Fibroblast of lung (primary cell): ENCODE measurements at places on chromosomes 12 and 14.
A peak's percentile ranks its signal among the peaks of the same experiment; 100 is the strongest.

DNA sequence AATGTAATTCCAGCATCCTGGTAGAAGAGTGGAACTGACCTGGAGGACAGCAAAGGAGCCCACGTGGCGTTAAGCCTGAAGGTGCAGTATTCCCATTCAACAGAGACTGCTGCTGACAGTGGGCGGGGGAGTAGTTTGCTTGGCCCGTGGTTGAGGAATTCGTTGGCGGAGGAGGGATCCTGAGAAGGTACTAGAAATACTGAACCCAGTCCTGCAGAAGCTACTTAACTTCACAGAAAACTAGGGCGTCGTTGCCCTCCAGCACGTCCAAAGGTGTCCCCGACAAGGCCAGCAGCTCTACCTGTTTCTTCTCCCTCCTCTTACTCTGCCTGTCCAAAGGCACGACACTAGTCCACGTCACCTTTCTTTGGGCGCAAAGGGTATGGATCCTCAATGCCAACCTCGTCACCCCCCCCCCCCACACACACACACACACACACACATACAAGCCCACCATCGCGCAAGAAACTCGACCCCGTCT, 303 bp downstream of the PUS7L start:
- DNase-seq = peak; percentile 51

GRCh38 chr12:67884596-67884995, 104.7 kb upstream of the IFNG-AS1 start:
- DNase-seq = no peak

DNA sequence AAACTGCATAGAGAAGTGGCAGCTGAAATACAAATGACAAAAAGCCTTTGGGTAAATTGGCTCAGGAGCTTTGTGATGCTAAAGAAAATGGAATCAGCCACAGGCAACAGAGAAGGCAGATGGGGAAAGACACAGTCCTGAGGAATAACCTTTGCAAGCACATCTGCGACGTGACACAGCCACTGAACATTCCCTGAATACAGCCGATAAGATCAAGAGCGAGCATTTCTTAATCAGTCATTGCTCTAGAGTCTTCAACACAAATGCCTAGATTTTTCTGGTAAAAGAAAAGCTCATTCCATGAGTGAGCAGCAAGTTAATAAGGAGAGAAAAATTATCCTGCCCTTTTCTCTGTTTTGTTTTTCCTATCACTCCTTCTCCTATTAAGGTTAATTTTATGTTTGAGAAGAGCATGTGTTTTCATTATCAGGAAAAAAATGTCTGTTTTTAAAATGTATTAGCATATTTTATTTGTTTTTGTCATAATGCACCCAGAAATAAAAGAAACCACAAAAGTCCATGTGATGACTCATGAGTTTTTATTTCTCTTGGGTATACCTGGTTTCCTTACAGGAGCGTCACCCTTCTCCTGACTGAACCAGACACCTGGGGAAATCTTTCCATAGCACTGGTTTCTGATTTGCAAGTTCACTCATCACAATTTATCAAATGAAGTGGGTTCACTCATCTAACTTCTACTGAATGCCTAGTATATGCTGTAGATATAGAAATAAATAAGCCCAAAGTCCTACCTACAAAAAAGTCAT, 45.4 kb upstream of the PCED1B start:
- DNase-seq = no peak

DNA sequence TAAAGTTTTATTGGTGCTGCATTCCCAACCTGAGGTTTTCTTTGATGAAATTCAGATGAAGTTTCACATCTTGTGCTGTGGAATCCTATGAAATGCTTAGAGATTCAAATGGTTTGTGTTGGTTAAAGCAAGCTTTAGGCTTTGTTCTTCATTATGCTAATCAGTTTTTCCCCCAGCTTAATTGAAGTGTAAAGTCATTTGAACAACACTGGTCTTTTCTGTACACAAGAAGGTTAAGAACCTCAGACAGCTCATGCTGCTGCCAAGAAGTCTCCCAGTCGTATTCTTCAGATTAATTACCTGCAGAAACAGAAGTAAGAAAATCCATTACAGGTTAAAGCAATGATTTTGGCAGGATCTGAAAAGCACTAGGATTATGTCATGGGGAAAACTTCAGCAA, 48.9 kb downstream of the EML1 start:
- no peak for DNase-seq

GRCh38 chr14:67940486-67941455, 121.2 kb downstream of the RAD51B start:
- DNase-seq = peak; percentile 92

DNA sequence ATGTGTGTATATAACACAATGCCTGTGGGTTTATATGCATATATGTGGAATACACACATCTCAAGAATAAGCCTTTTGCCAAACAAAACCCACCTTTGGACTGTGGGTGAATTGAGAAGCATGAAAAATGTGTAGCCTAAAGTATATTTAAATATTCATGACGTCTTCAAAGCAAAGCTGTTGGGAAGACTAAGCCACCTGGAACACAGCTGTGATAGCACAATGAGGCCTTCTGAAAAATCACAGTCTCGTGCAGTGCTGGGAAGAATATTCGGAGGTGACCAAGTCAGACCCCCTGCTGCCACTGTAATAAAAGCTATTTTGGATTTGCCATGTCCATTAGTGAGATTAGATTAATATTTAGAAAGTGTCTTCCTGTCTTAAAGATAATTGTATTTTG, 51.5 kb downstream of the SUDS3 start:
- no peak for DNase-seq

DNA sequence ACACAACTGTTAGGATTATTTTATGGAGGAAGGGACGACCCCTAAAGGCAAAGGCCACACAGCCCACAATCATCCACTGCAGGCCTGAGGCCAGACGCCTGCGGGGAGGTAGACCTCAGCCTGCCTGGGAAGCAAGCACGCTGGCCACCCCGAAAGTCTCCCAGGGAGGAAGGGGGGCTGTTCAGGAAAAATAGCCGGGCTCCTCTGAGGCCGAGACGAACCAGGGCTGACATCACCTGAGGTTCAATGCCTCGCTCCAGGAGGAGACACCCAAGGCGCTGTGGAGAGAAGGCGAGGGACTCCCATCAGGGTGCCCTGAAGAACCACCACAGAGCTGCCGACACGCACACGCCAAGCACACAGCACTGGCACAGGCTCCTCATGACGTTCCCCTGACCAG, 127.4 kb downstream of the PIWIL1 start:
- DNase-seq = no peak

DNA sequence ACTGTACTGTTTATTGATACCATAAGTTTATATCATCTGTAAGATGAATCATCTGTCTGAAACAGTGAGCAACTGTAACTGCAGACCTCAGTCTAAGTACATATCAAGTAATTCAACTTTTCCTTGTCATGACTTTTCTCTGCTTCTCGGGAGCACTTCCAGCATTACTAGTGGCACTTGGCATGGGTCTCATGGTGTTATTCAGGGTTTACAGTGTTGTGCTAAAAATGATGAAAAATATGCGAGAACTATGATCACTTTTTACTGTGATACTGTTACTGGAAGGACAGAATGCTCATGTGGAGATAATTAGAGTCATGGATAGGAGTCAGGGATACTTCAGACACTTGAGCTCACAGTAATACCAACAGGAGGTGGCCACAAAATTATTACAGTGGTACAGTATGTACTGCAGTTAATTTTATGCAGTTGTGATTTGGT, 8.3 kb downstream of the KTN1 start:
- peak; percentile 57 for DNase-seq

- DNase-seq = no peak
Observed at GRCh38 chr12:93875157-93875556, 198.0 kb downstream of the CRADD start.

DNA sequence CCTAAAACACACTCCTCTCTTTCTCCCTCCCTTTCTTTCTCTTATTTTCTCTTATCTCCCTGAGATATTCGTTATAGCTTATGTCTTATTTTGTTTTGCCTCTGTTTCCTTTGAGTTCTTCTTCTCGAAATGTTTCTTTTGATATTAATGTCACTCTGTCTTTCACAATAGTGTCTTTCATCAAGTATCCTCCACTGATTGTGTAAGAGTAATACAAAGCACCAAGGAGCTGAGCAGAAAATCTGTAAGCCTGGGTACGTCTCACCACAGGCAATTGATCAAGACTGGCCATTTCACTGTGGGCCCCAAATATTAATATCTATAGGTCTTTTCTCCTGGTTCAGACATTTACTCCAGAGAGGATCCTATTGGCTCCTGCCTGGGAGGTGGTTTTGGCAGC, 4.8 kb upstream of the LYZ start:
- no peak for DNase-seq

- no peak for DNase-seq
Observed at GRCh38 chr14:29856516-29856915, 71.1 kb downstream of the PRKD1 start.

DNA sequence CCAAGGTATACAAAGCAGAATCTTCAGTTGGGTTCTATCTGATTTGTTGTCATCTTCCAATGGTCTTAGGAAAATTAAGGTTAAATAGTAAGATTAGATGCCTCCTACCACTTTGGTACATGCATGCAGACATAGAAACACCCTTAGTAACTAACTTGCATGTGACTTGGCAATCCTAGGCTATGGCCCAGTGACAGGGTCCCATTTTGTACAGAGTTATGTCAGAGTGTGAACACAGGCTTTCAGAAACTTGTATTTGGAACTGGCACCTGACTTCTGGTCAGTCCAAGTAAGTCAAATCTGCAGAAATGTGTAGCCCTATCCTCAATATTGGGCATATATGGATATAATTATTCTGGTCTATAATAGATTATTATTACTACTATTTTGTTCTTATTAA, 53.1 kb downstream of the DAD1 start:
- DNase-seq = no peak

DNA sequence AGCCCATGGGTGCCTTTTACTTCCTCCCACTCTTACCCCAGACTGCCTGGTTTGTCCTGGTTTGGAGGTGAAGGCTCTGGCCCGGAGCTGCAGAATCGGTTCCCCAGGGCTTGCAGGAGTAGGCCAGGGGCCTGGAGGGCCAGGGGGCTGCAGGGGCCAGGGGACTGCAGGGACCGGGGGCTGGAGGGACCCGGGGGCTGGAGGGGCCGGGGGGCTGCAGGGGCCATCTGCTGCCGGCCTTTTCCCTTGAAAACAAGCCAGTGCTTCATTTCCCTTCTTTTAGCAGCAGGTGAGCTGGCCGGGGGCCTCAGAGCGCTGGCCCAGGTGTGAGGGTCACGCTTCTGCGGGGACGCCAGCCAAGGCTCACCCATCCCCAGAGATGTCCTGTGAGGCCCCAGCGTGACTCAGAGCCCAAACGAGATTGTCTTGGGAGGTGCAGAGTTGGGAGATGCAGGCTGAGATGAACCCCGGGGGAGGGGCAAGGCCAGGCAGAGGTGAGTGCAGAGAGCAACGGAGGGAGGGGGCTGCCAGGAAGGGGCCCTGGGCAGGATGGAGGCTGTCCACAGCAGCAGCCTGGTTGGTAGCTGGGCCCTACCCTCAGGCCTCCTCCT, 154.9 kb downstream of the KIF26A start:
- no peak for DNase-seq

DNA sequence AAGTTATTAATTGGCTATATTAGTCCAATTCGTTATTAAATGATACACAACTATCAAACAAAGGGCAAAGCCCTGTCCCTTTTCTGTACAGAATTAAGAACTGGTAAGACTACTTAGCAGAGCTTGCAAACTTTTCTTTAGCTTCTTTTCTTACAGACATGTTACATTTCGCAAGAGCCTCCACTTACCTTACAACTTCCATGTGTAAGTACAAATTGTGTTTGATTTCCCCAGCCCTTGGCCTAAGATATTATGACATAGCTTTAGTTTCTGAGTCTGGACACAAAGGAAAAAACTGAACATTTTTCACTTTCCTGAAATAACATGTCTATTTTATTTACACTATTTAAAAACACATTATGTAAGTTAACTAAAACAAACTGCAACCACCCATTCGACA, 1.7 kb downstream of the ATF7 start:
- peak; percentile 20 for DNase-seq

GRCh38 chr12:2319737-2320506, 267.1 kb downstream of the CACNA1C start:
- DNase-seq = no peak

GRCh38 chr14:65225299-65226159, 123.2 kb upstream of the MAX start:
- no peak for DNase-seq

- no peak for DNase-seq
Observed at GRCh38 chr12:124387528-124387911, 92.6 kb downstream of the RFLNA start.

- no peak for DNase-seq
Observed at GRCh38 chr12:93000026-93000425, 70.9 kb upstream of the EEA1 start.

GRCh38 chr12:119369907-119370546, 35.5 kb downstream of the CCDC60 start:
- no peak for DNase-seq

- DNase-seq = peak; percentile 50
Observed at GRCh38 chr14:99266181-99267178, 5.5 kb downstream of the BCL11B start.

- DNase-seq = peak; percentile 67
Observed at GRCh38 chr14:30521899-30522736, 36.8 kb upstream of the G2E3 start.

- no peak for DNase-seq
Observed at GRCh38 chr14:95163132-95163531, 5.8 kb upstream of the DICER1 start.

DNA sequence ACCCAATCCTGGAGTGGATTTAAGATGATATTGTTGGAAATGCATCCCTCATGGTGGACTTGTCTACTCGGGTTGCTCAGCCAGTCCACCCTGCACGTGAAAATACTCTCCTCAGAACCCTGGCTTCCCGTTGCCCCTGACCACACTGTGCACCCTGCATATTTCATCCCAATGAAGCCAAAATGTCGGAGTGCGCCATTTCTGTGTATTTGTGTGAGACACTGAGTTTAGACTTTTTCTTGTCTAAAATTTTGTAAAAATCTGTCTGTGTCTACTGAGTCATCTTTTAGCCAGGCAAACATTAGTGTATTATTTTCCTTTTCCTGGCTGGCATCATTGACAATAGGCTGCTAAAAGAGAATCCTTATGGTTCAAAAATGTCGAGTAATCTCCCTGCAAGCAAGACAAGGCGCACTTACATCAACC, 485 bp upstream of the PNMA1 start:
- DNase-seq = peak; percentile 39

GRCh38 chr12:97316321-97316720, 146.3 kb upstream of the RMST start:
- DNase-seq = no peak

DNA sequence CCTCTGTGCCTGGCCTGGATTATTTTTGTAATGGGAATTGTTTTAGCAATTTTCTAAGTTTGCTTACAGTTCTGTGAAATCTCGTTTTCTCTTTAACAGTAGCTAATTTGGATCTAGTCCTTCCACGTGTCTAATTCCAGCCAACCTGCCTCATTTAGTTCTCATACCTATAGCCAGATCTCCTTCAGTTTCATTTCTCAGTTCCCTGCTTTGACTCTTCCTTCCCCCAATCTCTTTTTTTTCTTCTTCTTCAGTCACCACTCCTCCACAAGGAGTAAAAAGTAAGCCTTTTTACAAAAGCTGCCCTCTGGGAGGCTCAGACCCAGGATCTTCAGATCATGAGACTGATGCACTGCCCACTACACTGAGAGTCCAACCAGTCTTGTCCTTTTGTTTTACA, 1.4 kb downstream of the THTPA start:
- DNase-seq = no peak

GRCh38 chr12:83046019-83046418, 359.3 kb downstream of the TMTC2 start:
- no peak for DNase-seq

GRCh38 chr12:44100264-44100663, 264.4 kb downstream of the TMEM117 start:
- no peak for DNase-seq

- no peak for DNase-seq
Observed at GRCh38 chr12:50218386-50218785, 51.2 kb upstream of the CERS5 start.

GRCh38 chr12:45912774-45913173, 77.6 kb downstream of the SCAF11 start:
- no peak for DNase-seq
